GM04503 (cell line): ENCODE measurements at places on chromosomes 5 and 9.
A peak's percentile ranks its signal among the peaks of the same experiment; 100 is the strongest.

- DNase-seq: no peak
Measured at GRCh38 chr5:145787507-145787906, 47.6 kb downstream of the PRELID2 start.

GRCh38 chr5:141686648-141687416 is 4.8 kb upstream of the ARAP3 start:
- DNase-seq: no peak

DNA sequence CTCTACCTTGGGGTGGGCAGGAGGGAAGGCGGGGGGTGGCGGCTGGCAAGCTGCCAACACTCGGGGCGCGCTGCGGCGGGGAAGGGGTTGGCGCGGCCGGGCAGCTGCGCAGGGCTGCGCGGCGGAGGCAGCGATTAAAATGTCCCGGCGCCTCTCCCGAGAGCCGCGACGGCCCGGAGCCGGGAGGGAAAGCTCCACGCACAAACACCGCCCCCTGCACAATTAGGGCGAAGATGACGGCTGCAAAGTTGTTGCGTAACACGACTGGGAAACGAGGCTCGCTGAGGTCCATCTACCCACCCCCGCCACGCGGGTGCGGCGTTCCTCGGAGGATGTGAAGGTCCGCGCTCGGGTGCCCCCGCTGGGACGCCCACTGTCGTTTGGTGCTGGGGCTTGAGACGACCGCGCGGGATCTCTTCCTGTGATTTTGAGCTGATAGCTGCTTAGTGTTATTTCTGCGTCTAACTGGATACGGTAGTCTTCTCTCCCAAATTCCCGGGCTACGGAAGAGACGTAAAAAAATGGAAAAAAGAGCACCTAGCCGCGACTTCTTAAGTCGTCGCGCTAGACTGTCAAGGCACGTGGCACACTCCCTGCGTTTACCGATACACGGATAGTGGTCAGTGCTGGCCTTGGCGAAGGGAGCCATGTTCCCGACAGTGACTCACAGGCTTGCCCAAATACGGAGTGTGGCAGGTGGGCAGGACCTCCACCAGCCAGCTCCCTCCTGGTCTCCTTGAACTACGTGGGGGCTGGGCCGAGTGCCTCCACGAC is 958 bp upstream of the NFIL3 start:
- no peak for DNase-seq

DNA sequence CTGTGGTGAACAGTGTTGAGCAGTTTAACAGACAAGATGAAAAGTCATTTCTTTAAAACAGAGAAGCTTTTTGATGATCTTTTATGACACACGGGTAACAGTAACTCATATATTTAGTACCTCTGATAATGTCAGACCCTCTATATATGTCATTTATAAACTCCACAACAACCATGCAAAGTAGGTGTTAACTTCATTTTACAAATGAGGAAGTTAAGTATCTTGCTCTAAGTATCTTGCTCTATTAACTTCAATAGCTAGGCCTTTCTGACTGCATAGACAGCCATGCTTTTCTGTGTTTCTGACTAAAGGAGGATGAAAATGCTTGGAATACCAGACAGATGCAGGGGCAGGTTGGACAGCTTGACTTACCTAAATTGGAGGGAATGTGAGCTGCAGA is 1.8 kb downstream of the NUDT2 start:
- no peak for DNase-seq

- DNase-seq: no peak
Measured at GRCh38 chr5:150560401-150561191, 52.7 kb downstream of the NDST1 start.

DNA sequence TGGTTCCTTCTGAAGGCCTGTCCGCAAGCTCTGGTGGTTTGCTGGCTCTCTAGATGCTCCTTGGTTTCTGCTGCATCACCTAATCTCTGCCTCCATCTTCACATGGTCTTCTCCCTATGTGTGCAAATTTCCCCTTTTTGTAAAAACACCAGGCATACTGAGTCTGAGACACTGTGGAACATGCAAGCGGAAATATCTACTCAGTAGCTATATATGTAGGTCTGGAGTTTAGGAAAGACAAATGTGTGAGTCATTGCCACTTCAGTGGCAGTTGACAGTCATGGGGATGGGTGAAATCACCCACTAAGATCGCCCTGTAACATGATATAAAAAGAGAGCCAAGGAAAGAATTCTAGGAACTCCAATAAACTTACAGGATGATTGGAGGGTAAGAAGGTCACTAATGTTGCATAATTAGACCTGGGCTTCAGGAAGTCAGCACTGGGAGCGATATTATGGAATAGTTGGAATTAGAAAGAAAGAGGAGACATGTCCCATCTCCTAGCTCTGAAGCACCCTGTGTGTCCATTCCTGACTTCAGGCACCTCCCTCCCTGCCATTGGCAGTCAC is 22.7 kb upstream of the UBLCP1 start:
- no peak for DNase-seq

GRCh38 chr5:158292981-158293380 is 434.0 kb upstream of the CLINT1 start:
- no peak for DNase-seq

GRCh38 chr5:131167615-131168014 is 2.6 kb upstream of the HINT1 start:
- no peak for DNase-seq

GRCh38 chr5:128749136-128749898 is 211.3 kb upstream of the FBN2 start:
- no peak for DNase-seq

GRCh38 chr5:6362846-6363245 is 15.5 kb downstream of the MED10 start:
- no peak for DNase-seq

GRCh38 chr9:133558191-133559126 is 24.0 kb downstream of the ADAMTSL2 start:
- peak; percentile 37 for DNase-seq

DNA sequence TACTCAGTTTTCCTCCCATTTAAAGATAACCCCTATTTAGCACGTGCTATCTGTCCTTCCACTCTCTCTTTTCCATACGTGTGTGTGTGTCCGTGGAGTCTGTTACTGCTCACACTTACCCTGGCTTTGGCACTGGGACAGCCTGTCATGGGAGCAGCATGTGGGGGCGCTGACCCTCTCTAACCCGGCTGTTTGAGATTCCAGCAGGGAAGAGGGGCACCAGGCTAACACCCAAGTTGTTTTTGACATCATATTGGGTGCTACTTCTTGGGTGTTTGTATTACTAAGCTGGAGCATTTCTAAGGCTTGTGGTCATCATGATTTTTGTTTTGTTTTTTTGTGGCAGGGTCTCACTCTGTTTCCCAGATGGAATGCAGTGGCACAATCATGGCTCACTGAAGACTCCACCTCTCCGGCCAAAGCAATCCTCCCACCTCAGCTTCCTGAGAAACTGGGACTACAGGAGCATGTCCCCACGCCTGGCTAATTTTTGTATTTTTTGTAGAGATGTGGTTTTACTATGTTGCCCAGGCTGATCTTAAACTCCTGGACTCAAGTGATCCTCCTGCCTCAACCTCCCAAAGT is 56.9 kb upstream of the SIMC1 start:
- no peak for DNase-seq

- no peak for DNase-seq
Measured at GRCh38 chr5:74242516-74242915, 398.0 kb downstream of the ENC1 start.

DNA sequence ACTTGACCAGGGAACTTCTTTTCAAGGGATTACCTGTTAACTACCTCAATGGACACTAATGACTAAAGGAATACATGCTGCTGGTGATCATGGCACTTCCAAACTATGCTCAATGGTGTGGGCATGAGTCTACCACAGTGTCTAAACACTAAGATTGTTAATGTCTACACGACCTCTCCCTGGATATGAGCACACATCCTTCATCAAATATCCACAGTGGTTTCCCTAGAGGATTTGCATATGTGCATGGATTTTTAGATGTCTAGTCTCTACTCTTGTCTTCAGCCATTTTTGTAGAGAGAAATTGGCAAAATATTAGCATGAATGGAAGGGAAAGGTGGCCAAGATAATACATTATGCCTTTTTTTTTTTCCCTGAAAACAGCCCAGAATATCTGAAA is 113.3 kb upstream of the CCDC152 start:
- no peak for DNase-seq

DNA sequence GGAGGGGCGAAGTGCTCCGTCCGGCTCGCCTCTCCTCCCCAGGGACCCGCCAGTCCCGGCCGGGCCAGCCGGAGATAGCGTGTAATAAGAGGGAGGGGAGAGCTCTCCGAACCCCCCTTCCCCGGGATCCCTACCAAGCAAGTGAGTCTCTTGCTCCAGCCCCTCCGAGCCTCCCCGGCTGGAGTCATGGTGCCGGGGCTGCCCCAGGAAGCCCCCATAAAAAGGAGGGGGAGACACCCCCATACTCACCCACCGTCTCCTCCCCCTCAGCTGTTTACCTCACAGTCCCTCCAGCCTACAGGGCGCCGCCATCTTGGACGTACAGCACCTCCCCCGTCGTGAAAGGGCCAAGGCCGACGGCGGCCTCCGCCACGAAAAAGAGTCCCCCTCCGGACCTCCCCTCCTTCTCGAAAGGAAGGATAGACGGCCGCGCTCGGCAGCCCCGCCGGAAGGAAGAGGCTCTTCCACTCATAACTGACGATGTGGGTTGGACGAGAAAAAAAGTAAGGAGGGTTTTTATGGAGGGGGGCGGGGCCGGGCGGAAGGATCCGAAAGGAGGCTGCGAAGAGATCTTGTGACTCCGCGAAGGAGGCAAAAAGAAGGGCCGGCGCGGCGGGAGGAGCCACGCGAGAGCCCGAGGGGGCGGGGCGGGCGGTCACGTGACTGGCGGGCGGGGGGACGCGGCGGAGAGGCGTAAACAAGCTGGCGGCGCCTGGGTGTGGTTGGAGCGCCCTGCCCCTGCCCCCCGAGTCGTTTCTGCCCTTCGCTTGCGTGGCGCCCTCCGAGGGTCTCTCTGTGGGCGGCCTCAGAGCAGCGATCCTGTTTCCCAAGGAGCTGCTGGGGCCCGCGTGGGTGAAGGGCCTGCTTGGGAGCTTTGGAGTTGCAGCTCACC is at the start of gene TSC1:
Gene TSC1 (minus strand): TSS at position 323 of the 892 bp plus-strand sequence. CDS start 15,744 bp downstream, outside the sequence.
- DNase-seq: peak; percentile 81
